ENCODE measurements at places on chromosomes 16 and 17. TPM values are rescaled to one million over a fixed set of nuclear protein-coding genes. Genes with fewer than 3 reads are reported as not detected.

The SARM1 gene
- total RNA-seq = 7.2 TPM

The HSPB9 gene
- total RNA-seq = not detected

The KRT33A gene
- total RNA-seq = 1.9 TPM

The TSNAXIP1 gene
- total RNA-seq = 0.48 TPM

The PDILT gene
- not detected for total RNA-seq

The UTS2R gene
- total RNA-seq = not detected

The CCDC154 gene
- not detected for total RNA-seq

The MPP2 gene
- total RNA-seq = 0.48 TPM

The CNTNAP4 gene
- not detected for total RNA-seq

The KRT24 gene
- 369 TPM for total RNA-seq

The MPP3 gene
- 9.2 TPM for total RNA-seq

The SPATA32 gene
- not detected for total RNA-seq

The KRTAP2-1 gene
- not detected for total RNA-seq

The GNGT2 gene
- 1.7 TPM for total RNA-seq

The AOC3 gene
- 3.3 TPM for total RNA-seq

The GRAP gene
- total RNA-seq = 1.0 TPM

The KRTAP4-11 gene
- total RNA-seq = 0.22 TPM

The PERCC1 gene
- not detected for total RNA-seq

The CDK5R1 gene
- total RNA-seq = 12.1 TPM

The ANKFN1 gene
- 0.31 TPM for total RNA-seq

The FOXF1 gene
- total RNA-seq = 8.6 TPM

The SYT17 gene
- 3.3 TPM for total RNA-seq

The WNT9B gene
- total RNA-seq = not detected

The PYCARD gene
- total RNA-seq = 66.8 TPM

- no peak for DNase-seq
These were observed 139.4 kb upstream of the TBX2 start for GRCh38 chr17:61260071-61260797.

DNA sequence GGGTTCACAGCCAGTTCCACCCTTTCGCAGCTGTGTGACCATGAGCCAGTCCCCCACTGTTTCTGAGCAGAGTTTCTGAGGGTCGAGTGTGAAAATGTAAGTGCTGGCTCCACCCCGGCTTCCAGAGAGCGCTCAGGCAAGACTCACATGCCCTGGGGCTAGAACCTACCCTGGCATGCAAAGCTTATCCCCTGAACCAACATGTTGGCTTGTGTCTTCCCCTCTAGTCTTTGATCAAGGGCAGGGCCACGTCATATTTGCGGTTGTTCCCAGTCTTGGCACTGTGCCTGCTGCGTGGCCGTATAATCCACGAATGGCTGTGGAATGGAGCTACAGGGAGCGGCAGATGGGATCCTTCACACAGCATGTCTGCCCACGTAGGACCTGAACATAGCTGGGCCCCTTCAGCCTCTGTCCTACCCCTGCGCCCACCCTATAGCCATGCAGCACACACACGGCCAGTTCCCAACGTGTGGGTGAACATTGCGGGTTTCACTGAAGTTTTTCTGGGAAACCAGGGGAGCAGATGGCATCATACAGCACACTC, 84.8 kb downstream of the MRM1 start:
- DNase-seq = no peak

DNA sequence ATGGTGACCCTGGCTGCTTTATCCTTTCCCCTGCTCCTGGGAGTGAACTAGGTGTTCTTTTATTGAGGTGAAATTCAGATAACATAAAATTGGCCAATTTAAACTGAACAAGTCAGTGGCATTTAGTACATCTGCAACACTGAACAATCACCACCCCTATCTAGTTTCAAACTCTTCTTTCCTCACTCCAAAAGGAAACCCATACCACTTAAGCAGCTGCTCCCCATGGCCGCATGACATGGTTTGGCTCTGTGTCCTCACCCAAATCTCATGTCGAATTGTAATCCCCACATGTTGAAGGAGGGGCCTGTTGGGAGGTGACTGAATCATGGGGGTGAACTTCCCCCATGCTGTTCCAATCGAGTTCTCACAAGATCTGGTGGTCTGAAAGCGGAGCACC, 154.1 kb downstream of the STX8 start:
- DNase-seq = no peak

DNA sequence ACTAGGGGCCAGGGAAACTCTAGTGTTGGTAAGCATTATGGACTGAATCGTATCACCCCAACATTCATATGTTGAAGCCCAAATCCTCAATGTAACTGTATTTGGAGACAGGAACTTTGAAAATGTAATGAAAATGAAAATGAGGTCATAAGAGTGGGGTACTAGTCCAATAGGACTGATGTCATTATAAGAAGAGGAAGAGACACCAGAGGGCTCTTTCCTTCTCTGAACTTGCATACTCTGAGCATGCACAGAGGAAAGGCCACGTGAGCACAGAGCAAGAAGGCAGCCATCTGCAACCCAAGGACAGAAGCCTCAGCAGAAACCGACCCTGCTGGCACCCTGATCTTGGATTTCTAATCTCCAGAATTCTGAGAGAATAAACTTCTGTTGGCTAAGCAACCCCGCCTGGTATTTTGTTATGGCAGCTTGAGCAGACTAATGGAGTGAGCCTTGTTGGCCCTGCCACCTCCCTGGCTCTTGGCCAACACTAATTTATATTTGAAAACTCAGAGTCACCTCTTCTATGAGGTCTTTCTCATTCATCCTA, 273.4 kb downstream of the NTN1 start:
- DNase-seq = no peak

GRCh38 chr16:84412262-84412661, 43.9 kb downstream of the ATP2C2 start:
- no peak for DNase-seq

GRCh38 chr17:2150806-2151205, 95.9 kb downstream of the HIC1 start:
- no peak for DNase-seq

GRCh38 chr16:75763204-75763603, 36.9 kb upstream of the CPHXL start:
- no peak for DNase-seq

DNA sequence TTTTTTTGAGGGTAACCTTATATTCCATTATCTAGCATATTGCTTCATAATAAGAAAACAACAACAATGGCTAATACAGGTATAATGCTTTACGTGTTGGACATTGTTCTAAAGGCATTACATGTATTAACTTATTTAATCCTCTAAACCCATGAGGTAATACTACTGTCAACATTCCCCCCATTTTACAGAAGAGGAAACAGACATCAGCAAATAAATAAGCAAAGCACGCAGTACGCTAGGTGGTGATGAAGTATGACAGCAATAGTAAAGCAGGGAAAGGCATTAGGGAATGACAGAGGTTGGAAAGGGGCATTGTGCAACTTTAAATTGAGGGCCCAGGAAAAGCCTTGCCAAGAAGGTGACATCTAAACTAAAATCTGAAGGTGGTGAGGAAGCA, 4.6 kb downstream of the ANKRD40 start:
- DNase-seq = no peak

- DNase-seq = no peak
These were observed 313 bp downstream of the UBTF start for GRCh38 chr17:44219108-44219615.

GRCh38 chr17:16363749-16364536, 10.7 kb upstream of the CENPV start:
- DNase-seq = no peak

DNA sequence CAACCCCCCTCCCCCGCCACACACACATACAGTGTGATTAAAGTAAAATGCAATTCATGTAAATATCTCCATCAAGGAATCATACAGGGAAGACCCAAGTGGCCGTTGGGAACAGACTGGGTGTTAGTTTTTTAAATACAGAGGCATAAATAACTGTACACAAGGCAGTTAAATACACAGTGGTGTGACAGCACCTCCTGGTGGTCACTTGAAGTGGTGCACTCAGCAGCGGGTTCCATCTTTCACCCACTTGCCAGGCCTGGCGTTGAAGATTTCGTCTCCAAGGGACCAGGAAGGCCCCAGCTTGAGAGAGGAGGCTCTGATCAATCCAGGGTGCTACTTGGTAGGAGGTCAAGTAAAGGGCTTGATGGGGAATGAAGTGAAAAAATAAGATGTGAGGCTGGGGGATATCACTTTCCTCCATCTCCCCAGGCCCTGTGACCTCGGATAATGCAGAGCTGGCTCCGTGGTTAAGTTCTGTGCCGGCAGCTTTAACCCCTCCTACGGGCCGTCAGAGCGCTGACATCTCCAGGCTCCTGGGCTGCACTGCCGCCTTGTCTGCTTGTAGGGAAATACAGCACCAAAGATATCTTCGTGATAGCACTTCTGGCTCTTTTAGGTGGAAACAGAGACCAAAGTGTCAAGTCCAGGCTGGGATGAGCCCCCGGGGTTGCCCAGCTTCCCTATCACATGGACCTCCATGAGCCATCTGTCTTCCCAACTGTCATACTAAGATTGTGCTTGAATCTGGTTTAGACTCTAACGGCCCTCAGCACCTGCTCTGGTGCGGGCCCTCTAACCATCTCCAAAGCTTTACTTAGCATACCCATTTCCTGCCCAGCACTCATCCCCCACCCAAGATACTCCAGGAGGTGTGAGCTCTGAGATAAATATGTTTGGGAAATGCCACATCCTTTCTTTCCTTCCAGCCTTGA, 20.7 kb downstream of the LGALS9 start:
- DNase-seq = no peak

DNA sequence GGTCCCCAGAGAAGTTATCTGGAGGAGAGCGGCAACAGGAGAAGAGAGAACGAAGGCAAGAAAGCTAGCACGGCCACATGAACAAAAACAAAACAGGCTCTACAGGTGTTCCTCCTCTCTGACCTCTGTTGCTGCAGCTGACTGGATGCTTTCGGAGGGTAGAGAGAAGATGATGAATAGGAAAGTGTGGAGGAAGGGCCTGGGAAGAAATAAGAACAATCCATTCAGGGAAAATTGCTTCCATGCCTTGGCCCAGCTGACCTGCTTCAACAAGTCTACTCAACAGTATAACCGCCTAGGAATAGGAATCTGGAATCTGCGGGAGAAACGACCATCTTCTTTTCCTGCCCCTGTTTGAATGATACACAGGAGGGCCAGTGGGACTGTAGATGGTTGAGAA, 258.5 kb downstream of the ZFHX3 start:
- no peak for DNase-seq

GRCh38 chr17:57284583-57284982, 28.3 kb downstream of the MSI2 start:
- no peak for DNase-seq

- DNase-seq = no peak
These were observed 14.4 kb upstream of the MRPS23 start for GRCh38 chr17:57864273-57864672.

GRCh38 chr17:7380855-7381683, at the start of gene TNK1:
TNK1 (plus strand) TSS chr17:7381089; CDS start chr17:7382927, 1,838 bp downstream.
- DNase-seq = no peak

GRCh38 chr16:86755571-86756006, 177.2 kb downstream of the FOXL1 start:
- no peak for DNase-seq

DNA sequence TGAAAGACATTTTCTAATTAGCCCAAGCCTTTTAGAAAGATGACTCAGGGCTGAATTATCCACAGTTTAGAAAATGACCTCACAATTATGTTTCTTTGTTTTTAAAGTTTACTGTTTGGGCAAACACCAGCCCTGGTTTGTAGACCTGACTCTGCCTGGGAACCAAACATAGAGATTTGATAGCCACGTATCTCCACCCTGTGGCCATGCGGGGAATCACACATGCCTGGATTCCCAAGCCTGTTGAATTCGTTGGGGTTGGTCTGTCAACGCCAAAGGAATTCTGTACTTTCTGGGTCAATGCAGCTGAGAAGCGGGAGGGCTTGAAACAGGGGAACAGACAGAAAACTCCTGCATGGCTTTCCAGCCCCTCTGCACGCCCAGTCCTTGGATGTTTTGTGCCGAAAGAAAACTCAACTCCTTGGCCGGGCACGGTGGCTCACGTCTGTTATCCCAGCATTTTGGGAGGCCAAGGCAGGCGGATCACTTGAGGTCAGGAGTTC, 26.9 kb downstream of the CD300A start:
- no peak for DNase-seq

GRCh38 chr17:28944862-28945741, 6.2 kb downstream of the PHF12 start:
- DNase-seq = no peak

- no peak for DNase-seq
These were observed 12.6 kb upstream of the FOXJ1 start for GRCh38 chr17:76153640-76154039.

DNA sequence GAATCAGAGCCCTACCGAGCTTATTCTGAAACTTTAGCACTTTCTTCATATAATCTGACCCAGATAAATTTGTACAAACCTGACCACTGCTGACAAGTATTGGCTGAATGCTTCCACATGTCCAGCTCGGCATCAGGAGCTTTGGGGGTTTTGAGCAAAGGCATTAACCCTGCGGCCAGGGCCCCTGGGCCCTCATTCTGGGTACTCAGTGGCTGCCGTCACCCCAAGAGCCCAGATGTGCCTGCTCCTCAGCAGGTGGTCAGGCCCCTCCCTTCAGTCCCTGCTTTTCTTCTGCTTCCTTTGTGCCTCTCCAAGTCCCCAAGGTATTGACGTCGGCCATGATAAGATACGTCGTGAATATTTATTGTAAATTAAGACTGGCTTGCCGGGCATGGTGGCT, 47.3 kb upstream of the CHMP6 start:
- no peak for DNase-seq

DNA sequence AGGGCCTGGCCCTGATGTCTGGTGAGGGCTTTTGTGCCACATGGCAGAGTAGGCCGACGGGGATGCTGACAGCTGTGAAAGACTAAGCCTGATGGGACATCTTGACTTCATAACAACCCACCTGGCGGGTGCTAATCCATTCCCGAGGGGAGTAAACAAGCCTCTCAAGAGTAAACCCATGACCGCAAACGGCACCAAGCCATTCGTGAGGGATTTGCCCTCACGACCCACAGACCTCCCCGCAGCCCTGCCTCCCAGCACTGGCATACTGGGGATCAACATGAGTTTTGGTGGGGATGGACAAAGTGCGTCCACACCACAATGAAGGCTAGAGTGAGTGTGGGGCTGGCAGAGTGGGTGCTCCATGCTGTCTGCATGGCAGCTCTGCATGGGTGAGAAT, 11.7 kb downstream of the RNF213 start:
- DNase-seq = no peak

GRCh38 chr17:9434642-9435057, 141.0 kb downstream of the STX8 start:
- no peak for DNase-seq

DNA sequence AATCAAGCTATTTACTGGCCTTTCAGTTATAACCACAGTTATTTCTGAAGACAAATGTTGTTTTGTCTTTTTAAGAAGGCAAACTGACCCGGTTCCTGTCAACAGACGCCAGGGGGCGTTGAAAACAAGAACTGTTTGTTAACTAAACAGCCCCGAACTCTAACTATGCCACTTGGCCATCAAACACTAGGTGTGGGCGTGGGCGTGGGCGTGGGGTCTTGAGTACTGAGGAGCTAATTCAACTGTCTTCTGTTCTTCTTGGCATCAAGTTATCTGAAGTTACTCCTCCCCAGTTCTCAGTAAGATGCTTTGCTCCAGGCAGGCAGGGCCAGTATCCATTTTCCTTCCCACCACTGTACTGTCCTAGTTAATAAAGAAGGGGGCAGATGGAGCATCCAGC, 63.3 kb upstream of the MTMR4 start:
- DNase-seq = no peak

- no peak for DNase-seq
These were observed 44.6 kb downstream of the SOX8 start for GRCh38 chr16:1026057-1026783.

GRCh38 chr17:31918701-31919128, 17.2 kb upstream of the UTP6 start:
- no peak for DNase-seq

All from esophagus squamous epithelium (tissue), 5 donors.